HT1080 (cell line): ENCODE measurements at places on chromosomes 2 and 18.

DNA sequence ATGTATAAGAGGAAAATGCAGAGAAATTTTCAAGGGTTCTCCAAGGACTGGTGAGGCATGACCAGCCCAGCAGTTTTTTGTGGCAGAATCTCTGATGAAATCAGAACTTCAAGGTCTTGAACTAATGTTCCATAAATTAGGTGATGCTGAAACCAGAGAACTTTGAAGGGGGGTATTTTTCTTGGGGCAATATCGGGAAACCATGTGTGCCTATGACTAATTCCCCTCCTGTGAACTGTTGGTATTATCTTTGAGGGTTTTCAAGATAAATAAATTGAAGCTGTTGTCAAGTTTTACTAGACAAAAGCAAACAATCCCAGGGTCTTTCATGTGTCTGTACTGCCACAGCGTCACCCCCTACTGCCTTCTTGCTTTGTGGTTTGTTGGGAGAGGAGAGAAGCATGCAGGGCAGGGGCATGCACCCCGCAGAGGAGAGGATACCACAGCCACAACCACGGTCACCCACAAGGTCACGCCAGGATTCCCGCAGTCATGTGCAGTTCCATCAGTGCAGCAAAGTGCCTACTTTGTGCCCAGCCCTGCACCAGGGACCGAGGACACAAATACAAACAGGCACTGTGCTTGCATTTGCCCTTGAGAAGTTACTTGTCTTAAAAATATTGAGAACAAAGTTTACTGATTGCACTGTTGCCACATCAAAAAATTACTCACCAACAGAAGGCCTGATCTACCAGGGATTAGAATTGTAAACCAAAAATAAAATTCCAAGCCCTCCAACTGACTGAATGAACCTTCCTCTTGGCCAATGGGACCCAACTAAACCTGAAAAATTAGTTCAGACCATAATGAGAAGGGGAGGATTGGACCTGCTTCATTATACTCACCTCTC lies 413.3 kb upstream of the TRIB2 start:
- DNase-seq: peak; percentile 89

DNA sequence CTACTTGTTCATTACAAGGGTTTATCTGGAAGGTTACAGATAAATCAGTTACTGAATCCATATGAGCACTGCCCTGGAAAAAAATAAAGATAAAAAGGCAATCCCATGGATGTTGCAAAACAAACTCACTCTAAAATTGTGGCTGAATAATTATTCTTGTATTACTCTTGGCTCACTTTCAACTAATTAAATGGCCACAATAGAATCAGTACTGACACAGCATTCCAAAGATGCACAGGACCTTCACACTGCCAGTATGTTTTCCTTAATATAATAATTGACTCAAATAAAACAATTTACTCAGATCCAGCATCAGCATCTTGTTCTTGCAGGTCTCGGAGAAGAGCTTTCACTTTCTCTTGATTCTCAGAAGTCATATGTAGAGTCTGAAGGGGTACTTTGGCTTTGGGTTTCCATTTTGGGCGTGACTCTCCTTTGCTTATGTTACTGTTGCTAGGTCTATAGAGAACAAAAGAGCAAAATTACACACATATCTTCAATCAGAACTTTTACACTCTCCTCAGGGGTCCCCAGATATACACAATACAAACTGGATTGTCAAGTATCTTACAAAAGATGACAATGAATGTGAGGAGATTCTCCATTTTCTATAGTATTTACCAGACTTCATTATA lies 12.6 kb downstream of the DHX57 start:
- DNase-seq: no peak

DNA sequence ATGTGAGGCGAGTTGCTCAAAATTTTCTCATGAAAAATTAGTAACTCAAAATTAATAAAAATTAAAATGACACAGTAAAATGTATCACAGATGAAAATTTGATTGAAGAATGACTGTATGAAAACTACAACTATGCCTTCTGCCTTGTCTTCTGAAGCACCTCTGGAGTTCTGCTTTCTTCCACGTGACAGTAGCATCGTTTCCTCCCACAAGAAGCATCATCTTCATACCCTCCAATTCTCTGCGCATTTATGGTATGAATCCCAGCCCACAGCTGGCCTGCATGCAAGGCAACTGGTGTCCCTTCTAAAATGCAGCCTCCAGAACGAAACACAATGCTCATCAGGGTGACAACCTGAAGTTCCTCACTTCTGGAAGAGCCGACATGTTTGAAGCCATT lies 189.9 kb downstream of the MYO1B start:
- no peak for DNase-seq

GRCh38 chr2:15042801-15043217 lies 410.3 kb downstream of the LRATD1 start:
- peak; percentile 52 for DNase-seq

DNA sequence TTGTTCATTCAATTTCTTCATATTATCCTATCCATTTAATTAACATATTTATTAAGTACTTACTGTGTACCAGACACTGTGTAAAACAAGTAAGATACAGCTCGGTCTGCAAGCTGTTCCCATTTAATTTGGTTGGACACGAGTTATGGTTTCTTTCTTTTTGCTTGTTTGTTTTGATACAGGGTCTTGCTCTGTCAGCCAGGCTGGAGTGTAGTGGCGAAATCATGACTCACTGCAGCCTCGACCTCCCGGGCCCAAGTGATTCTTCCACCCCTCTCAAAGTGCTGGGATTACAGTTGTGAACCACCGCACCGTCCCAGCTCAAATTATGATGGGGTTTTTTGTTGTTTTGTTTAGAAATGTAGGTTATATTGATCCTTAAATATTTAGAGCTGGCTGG lies 9.0 kb downstream of the CYBRD1 start:
- DNase-seq: peak; percentile 78

DNA sequence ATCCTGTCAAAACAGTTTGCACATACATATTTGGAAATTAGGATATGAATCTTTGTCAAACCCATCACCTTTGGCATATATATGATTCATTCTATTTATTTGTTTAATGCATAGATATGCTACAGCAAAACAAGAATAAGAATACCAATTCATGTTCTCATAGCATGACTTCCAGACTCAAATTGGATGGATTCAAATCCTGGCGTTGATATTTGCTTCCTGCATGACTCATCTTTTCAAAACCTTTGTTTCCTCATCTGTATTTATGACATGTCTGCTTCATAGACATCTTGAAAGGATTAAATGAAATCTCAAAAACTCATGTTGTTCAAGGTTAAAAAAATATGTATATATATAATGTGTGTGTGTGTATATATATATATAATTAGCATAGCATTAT lies 261.3 kb downstream of the MBD5 start:
- peak; percentile 14 for DNase-seq
